ENCODE measurements at places on chromosomes 16 and 17.

- DNase-seq: no peak
Observed at GRCh38 chr17:68097161-68097805, 61.7 kb downstream of the KPNA2 start.

DNA sequence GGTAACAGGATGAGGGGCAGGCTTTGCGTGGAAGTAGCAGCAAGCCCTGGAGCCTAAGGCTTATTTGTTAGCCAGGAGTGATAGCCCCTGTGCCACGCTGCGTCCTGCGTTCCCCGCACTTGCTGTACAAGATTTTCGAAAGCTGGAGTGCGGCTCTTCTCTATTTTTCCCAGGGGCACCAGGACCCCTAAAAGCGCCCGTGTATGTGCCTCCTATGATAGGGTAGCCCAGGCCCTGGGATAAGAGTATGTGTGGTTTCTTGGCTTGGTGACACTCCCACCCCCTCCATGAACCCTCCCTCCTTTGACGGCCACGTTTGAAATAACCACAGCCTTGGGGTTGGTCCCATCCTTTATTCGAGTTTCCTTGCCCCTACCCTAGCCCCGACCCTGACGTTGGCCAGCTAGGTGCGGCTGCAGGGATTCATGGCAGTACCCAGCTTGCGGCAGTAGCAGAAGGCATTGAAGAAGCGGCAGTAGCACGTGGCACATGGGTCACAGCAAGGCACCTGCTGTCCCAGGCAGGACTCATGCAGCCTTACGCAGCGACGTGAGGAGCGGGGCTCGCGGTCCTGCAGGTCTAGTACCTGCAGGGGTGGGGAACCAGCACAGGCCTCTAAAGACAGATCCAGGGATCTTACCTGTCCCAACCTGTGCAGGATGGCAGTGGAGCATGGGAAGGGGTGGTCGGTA, 968 bp downstream of the AGRP start:
- DNase-seq: no peak

GRCh38 chr16:66512272-66513110, 37.4 kb downstream of the TK2 start:
- no peak for DNase-seq

- DNase-seq: no peak
Observed at GRCh38 chr16:3814755-3815154, 65.8 kb downstream of the CREBBP start.

DNA sequence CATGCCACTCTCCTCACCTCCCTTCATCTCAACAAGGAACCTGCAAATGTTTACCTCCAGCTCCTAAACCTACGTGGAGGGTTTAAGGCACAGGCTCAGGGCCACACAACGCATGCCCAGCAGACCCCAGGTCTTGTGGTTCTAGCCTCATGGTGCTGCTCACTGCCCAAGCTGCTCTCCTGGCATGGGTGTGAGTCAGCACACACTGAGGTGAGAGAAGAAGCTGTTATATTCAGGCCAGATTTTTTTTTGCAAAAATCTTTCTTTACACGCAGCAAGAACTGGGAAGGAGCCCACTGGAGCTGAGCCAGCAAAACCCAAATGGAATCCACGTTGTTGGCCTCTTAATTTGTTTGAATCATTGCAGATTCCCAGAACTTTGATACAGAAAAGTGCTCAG, 5.5 kb upstream of the C16orf96 start:
- no peak for DNase-seq

DNA sequence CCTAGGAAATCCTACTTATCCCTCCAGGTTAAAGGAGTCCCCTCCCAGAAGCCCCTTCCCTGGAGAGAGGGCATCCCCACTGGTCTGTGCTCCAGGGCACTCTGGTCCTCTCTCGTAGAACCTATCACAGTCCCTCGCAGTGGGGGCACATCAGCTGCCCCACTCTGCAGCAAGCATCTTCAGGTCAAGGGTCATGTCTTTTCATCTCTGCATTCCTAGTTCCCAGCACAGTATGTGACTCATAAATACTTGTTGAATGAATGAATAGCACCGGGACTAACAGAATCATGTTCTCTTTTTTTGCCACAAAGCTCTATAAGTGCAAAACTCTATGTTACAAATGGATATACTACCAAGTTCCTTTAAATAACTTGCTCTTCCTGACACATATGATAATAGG, 36.0 kb downstream of the RNF157 start:
- no peak for DNase-seq

DNA sequence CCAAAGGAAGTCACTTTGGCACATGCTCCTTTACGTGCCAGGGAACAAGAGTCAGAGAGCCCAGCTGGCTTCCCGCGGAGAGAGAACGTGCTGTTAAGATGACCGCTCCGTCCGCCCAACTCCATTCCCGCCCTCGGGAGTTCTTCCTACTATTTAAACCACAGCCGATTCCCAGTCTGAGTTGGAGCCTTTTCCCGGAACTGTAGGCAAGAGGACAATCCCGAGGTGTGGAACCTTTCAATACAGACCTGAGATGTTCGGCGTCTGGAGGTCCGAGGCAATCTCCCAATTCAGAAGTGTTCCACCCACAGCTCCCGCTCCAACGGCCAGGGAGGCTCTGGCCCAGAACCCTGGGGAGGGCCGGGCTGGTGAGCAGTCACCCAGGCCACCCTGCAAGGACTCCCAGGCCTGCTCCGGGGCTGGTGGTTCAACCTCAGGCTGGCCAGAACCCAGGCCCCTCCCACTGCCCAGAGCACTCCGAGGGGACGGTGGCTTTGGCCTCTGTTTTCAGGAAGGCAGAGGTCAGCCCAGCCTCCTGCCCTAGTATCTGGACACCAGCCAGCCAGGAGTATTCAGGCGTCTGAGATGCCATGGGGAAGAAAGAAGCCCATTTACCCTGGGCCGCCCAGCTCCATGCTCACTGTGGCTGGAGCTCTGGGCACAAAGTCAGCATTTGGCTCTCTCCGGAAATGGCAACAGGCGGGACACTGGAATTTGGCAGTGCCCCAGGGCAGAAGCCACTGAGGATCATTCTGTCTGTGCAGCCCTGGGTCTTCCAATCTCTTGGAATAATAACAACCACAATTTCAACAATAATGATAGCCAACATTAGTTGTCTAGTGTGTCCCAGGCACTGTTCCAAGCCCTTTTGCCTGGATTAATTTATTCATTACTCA, 21.4 kb downstream of the EMP2 start:
- peak; percentile 68 for DNase-seq

DNA sequence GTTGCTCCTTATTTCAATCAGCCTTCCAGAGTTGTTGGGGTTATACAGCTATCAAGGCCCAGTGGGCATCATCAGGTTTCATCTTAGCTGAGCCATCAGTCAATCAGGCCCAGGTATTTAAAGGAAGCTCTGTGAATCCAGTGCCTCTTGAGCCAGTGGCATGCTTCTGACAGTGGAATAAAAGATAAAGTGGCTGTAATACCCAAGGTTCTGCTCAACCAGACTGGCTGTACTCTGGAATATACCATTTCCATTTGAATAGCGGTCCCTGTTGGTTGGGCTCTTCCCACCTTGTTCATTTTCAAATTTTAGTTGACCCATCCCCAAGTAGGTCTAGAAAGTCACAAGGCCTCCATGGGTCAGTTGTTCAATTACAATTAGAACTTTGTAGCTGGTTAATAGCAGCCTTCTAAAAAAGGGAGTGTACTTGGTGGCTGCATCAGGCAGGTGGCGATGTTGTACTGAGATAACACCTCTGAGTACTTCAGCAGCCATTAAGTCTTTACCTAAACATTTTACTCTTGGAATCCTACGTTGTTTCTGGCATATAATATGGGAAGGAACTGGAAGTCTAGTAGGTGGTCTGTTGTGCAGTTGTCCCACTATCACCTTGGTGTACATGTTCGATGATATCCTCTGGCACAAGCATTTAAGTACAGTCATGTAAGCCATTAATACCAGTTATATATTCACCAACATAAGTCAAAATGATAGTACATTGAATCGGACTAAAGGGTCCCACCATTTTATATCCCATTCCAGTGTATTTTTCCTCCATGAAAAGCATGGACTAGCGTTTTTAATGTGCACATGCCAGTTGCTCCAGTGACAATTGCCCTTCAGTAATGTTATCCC, 294.1 kb downstream of the BCAS3 start:
- no peak for DNase-seq

DNA sequence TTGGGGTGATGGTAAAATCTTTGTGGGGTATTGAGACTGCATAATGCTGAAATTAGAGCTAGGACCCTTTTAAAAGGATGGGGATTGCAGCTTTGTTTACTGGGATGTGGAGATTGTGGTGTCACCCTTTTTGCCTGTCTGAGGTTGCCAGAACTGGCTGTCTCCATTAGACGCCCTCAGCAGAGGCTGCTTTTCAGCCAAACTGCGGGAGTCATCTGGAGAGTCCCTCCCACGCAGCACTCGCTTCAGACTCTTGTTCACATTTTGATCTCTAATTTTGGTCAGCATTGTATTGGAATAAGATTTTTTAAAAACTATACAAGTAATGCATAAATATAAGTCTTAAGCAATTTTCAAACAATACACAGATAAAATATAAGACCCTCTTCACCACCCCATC, 27.9 kb upstream of the JPT2 start:
- no peak for DNase-seq

DNA sequence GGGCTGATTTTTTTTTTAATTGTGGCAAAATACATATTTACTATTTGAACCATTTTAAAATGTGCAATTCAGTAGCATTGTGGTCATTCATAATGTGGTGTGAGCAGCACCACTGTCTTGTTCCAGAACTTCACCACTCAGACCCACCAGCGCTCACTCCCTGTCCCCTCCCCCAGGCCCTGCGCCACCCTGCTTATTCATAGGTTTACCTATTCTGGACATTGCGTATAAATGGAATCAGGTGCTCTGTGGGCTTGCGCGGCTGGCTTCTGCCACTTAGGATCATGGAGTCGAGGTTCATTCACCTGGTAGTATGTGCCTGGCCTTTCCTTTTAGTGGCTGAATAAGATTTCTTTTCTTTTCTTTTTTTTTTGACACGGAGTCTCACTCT, 59.4 kb downstream of the NT5M start:
- DNase-seq: no peak

GRCh38 chr17:65055280-65055707, 1.2 kb downstream of the GNA13 start:
- DNase-seq: no peak

- DNase-seq: no peak
Observed at GRCh38 chr17:33436321-33436720, 143.2 kb upstream of the ASIC2 start.

- no peak for DNase-seq
Observed at GRCh38 chr16:11621920-11622651, 35.4 kb upstream of the LITAF start.

- DNase-seq: no peak
Observed at GRCh38 chr16:2835638-2836493, 5.8 kb downstream of the ZG16B start.

- no peak for DNase-seq
Observed at GRCh38 chr16:66189951-66190350, 176.5 kb upstream of the CDH5 start.

GRCh38 chr16:80006241-80007215, 406.0 kb upstream of the MAF start:
- DNase-seq: no peak

GRCh38 chr17:77606146-77606864, 352.2 kb upstream of the TNRC6C start:
- DNase-seq: no peak

- no peak for DNase-seq
Observed at GRCh38 chr16:3610698-3611145, 684 bp downstream of the SLX4 start.

DNA sequence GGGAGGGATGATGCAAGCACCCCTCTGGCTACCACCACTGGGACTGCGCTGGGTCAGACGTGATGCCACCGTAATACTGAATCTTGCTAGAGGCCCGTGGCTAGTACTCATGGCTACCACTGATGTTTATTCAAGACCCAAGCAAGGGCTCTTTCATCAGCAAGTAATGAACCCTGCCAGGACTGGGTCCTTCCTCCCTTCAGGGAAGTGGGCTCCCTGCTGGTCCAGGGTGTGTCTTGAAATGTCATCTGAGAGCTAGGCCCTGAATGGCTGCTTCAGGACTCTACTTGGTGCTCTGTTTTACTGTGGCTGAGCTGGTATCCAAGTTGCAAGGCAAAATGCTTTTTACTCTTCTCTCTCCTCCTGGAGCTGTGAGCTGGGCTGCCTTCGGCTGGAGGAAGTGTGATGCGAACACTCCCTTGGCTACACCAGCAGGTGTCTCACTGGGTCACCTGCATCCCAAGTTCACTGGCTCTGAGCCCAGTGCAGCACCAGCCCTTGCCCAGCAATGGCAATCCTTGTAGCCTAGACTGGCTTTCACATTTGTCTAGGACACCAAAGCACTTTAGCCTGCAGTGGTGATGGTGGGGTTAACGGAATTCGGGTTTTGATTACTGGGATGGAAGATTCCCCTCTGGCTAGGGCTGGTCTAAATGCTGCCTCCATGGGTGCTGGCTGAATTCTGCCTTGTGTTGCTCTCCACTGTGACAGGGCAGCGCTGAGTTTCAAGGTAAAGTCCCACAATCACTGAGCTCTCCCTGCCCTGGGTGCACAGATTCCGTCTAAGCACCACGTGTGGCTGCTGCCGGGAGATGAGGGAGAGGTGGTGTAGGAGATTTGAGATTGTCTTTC, 98.6 kb downstream of the USP22 start:
- DNase-seq: no peak

GRCh38 chr17:82238472-82239201, 9.8 kb downstream of the SLC16A3 start:
- DNase-seq: no peak

DNA sequence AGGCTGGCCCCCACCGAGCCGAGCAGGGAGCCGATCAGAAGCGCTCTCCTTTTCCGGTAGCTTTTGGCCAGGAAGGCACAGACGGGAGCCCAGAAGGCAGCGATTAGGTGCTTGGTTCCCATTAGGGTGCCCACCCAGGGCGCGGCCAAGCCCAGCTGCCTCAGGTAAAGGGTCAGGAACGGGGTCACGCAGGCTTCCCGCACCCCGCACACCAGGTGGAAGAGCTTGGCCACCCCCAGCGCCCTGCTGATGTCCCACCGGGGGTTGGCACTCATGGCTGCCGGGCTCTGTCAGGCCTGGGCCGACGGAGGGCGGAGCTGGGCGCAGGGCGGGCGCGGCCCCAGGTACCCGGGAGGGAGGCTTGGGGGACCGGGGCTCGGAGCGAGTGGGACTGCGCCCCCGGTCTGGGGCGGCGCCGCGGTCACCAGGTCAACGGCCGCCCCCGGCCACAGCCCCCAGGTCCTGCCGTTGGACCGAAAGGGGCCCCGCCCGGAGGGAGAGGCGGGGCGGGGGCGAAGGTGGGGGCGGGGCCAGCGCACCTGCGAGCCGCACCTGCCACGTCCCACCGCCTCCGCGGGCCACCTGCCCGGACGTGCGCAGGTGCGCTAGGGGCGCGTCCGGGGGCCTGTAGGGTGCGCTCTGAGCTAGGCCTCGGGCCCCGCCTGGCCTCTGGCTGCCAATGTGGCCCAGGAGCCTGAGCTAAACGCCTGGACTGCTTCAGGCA, at the start of gene MFSD6L:
MFSD6L (minus strand) TSS at position 520 of the 724 bp plus-strand sequence; CDS start at position 275, 245 bp downstream.
- DNase-seq: no peak

- DNase-seq: no peak
Observed at GRCh38 chr16:27852681-27853080, 210.8 kb downstream of the GSG1L start.

- DNase-seq: no peak
Observed at GRCh38 chr16:4976079-4976478, 17.9 kb downstream of the SEC14L5 start.

GRCh38 chr17:18025241-18025944, 13.6 kb downstream of the ATPAF2 start:
- DNase-seq: no peak

GRCh38 chr17:10772425-10773380, 31.2 kb downstream of the TMEM238L start:
- no peak for DNase-seq
